ENCODE measurements at places on chromosomes 3 and 15. TPM values are rescaled to one million over a fixed set of nuclear protein-coding genes. Genes with fewer than 3 reads are reported as not detected.

DNA sequence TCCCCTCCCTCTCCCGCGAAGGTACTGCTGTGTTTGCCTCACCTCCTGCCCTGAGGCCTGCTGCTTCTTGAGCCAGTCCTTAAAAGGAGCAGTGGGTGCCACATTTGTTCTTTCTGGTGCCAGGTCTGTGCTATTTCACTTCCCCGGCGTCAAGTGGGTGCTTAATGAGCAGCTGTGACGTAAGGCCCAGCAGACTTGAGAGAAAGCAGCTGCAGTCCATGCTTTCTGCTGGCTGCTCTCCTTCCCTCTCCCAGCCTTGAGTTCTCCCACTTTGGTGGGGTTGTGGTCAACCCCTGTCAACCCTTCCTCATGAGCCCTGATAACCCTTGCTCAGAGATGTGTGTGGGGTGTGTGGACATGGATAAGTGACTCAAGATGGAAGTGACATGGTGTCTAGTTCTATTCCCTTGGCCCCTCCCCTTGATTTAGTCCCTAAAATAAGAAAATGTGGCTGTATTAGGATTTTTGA lies 6.9 kb downstream of the INAFM2 start:
- DNase-seq = no peak

GRCh38 chr3:149000206-149000745 lies 8.9 kb downstream of the GYG1 start:
- no peak for DNase-seq

GRIP2 gene
- not detected for total RNA-seq

ANKRD63 gene
- total RNA-seq = not detected

DNA sequence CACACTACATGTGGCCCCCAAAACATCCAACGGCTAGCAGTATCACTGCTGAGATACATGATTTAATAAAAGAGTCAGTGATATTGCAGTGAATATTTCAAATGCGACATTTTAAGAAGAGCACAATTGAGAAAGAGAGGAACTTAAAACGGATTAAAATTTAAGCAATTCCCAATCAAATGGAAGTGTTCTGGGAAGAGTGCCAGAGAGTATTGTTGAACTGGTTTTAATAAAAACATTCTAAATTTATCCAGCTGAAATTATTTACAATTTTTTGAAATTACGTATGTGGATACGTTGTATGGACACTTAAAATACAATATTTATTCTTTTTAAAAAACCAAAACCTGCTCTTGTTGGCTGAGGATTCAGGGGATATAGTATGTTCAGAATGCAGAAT lies 117.7 kb downstream of the C3orf38 start:
- DNase-seq = no peak

- no peak for DNase-seq
Observed at GRCh38 chr3:127077505-127078064, 94.7 kb downstream of the PLXNA1 start.

GRCh38 chr3:31132132-31132769 lies 237.8 kb upstream of the GADL1 start:
- DNase-seq = no peak

Data from naive thymus-derived CD8-positive, alpha-beta T cell (primary cell).